Suppressor macrophage treated with lipopolysaccharide for 4 hours (primary cell): ENCODE measurements at places on chromosomes 16 and 17.

GRCh38 chr17:49018748-49019147 is 21.6 kb downstream of the IGF2BP1 start:
- DNase-seq, result no peak

DNA sequence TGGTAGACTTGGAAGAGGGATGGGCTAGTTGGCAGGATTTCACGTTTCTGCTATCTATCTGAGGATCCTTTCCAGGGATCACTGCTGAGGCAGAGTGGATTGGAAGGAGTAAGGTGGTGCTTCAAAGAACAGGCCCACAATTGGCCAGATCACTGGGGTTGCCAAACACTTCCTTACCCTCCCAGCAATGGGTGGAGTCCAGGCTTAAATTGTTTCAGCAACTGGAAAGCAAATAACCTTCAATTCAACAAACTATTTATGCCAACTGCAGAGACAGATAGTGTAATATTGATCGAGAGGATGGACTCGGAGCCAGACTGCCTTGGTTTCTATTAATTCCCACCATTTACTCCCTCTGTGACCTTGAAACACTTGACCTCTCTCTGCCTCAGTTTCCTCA is 2.1 kb downstream of the ARRB2 start:
- peak; percentile 66 for DNase-seq

- DNase-seq, result no peak
Measured at GRCh38 chr17:50135316-50136095, 5.5 kb upstream of the SAMD14 start.

DNA sequence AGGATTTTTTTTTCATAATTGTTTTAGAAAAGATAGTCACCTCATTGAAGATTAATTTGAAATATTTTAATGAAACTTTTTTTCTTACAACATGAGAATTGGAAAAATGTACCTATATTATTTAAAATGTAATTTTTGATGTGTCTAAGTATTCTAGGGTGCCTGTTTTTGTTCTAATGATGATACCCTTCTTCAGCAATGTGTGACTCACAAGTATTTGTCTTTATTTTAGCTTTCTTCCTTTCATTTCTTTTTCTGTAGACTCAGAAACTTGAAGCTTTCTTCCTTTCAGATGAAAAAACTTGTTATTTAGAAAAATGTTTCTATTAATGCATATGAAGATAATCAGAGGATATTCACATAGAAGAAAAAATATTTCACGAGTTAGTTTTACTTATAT is 231.8 kb downstream of the BCAS3 start:
- DNase-seq, result no peak

DNA sequence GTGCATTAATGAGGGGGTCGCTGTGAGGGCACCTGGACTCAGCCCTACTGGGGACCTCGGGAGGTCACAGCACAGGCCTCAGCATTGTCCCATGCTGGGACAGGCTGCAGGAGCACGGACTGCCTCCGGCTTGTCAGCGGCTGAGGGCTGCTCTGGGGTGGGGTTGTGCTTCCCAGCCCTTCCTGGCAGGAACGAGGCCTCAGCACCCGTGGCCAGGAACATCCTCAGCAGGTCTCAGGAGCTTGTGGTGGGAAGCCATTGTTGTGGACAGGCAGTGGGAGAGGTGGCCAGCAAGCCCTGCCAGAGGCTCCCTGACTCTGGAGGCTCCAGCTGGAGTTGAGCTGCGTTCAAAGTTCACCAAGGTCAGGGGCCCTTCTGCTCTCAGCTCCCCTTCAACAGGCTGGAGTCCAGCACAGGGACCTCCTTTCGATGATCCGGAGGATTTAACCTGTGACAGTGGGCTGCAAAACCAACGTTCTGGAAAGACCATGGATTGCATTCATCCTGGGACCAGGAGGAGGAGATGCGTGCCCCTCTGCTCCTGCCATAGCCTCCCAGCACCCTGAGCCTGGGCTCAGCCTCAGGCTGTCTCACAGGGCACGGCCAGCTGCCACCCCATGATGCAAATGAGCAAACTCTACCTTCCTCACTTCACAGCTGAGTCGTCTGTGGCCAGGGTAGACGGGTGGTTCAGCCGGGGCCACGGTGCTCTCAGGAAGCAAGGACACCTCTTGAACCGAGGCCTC is 32.6 kb downstream of the FOXL1 start:
- no peak for DNase-seq

- no peak for DNase-seq
Measured at GRCh38 chr17:7001318-7001961, 5.6 kb downstream of the ALOX12 start.

DNA sequence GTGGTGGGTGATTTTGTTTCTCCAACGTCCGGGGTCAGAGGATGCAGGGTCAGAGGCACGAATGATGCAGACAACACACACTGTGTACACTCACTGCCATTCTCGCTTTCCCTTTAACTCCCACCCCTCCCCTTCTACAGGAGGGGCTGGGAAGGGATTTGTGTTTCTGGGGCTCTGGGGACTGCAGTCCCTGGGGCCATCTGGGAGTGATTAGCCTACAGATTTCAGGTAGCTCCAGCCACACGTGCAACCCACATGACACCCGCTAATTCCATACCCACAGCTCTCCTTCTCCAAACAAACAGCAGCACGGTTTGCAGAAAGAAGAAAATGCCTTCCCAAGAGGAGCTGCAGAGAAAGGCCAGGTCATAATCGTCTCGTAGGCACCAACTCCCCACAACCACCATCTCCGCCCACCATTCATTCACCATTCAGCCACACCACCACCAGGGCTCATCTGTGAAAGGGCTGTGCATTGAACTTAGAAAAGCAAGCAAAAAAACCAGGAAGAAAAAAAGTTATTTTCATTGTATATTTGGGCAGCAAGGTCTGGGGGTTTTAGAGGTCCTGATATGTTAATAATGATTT is 9.4 kb upstream of the SOX9 start:
- DNase-seq, result no peak

DNA sequence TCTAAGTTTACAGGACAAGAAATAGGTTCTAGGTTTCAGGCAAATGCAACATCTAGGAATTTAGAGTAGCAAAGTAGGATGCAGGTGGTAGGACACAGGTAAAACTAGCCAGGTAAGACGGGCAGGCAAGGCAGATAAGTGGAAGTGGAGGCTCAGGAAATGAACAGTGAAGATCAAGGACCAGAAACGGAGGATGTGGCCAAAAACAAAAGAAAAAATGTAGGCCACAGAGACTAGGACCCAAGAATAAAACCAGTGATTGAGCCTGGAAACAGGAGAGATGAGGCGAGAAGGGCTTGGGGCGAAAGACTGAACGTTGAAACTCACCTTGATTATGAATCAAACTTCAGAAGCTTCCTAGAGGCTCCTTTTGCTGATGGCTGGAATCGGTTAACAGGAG is 24.0 kb downstream of the CPSF4L start:
- no peak for DNase-seq

- no peak for DNase-seq
Measured at GRCh38 chr16:80104401-80104800, 436.4 kb upstream of the DYNLRB2 start.

GRCh38 chr16:84942786-84943185 is 68.5 kb downstream of the ZDHHC7 start:
- DNase-seq, result no peak

DNA sequence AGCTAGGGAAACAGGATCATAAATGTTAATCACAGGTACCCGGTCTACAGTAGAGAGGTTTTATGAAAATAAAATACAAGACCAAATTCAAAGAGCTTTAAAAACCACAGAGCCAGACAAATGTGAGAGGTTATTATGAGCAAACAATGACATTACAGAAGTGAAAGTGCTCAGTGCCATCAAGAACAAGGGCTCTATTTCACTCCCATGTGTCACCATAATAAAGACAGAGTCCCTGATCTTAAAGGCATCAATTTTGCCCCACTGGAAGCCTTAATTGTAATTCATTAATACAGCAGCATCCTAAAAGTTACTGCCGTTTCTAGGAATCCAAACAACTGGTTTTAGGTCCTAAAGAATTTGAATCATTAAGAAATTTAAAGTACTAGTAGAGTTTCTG is 43.7 kb upstream of the CDRT4 start:
- DNase-seq, result peak; percentile 56

- DNase-seq, result peak; percentile 81
Measured at GRCh38 chr17:30921544-30922196, at the start of gene ADAP2. TSS of gene ADAP2 (plus strand) at chr17:30921945. CDS start at chr17:30922015, 70 bp downstream.

GRCh38 chr17:78430892-78431691 is 52.6 kb downstream of the PGS1 start:
- no peak for DNase-seq
